Renal pelvis (tissue), 12 donors: ENCODE measurements at places on chromosomes 5 and 9.

- DNase-seq, result no peak
Measured at GRCh38 chr5:43000111-43000840, 39.8 kb downstream of the ANXA2R start.

- no peak for DNase-seq
Measured at GRCh38 chr9:112447283-112447761, 39.3 kb upstream of the KIAA1958 start.

GRCh38 chr5:43729846-43730478, 127.0 kb downstream of the NNT start:
- DNase-seq, result peak; percentile 14

DNA sequence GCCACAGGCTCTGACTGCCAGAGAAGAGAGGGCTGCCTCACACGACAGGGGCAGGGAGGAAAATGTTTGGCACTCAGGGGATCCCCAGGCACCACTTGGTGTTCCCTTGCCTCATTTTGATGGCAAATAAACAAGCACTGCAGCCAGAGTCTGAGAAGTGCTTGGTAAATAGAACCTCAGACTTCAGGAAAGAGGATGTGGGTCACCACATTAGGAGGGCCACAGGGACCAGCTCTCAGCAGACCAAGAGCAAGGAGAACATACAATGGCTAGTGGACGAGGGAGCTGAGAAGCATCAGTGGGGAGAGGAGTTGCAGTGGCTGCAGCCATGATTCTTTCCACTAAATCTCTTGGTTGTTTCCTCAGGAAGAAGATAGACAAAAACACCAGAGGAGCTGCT, 413.9 kb downstream of the GADD45G start:
- no peak for DNase-seq

GRCh38 chr9:89807101-89807395, 202.2 kb downstream of the GADD45G start:
- DNase-seq, result no peak

GRCh38 chr5:124755565-124755964, 9.1 kb upstream of the ZNF608 start:
- DNase-seq, result no peak

GRCh38 chr5:173671121-173671949, 54.9 kb upstream of the BOD1 start:
- no peak for DNase-seq

- DNase-seq, result no peak
Measured at GRCh38 chr5:88736494-88736893, 146.5 kb downstream of the MEF2C start.

- no peak for DNase-seq
Measured at GRCh38 chr9:125839317-125839716, 92.1 kb downstream of the PBX3 start.

GRCh38 chr5:170266570-170267381, 30.8 kb downstream of the LCP2 start:
- no peak for DNase-seq

- no peak for DNase-seq
Measured at GRCh38 chr5:7857926-7858632, 7.1 kb upstream of the CFAP90 start.

- DNase-seq, result no peak
Measured at GRCh38 chr5:140265845-140266244, 37.1 kb downstream of the PFDN1 start.

DNA sequence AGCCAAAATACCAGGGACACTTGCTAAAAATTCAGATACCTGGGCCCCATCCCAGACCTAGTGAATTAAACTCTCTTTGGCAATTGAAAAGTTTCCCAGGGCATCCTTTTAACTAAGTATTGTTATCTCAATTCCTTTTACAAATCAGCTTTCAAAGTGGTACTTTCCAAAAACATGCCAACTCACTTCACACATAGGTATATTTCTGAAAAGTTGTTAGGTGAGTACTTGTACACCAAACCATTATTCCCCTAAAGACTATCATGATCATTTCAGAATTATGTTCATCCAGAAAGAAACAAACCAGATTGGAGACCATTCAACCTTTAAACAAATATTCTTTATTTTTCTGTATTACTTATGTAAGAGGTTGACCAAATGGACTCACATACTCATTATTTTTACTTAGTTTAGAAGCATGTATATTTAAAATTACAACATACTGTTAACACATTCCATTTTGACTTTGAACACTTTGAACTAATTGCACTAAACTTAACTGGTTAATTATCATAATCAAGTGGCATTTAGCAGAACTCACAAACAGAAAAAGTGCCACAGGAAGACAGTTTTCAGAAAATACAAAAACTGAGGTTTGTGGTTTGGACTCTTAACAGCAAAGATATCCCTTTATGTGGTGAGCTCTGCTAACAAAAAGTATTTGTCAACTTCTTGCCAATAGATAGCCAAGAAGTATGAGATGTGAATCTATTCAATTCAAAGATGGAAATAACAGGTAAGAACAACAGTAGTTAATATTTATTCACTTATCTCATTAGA, 40.7 kb downstream of the KIAA0825 start:
- DNase-seq, result no peak

GRCh38 chr5:50822761-50823160, 156.3 kb downstream of the PARP8 start:
- DNase-seq, result no peak

- DNase-seq, result no peak
Measured at GRCh38 chr5:148956477-148957385, 106.1 kb downstream of the SH3TC2 start.

DNA sequence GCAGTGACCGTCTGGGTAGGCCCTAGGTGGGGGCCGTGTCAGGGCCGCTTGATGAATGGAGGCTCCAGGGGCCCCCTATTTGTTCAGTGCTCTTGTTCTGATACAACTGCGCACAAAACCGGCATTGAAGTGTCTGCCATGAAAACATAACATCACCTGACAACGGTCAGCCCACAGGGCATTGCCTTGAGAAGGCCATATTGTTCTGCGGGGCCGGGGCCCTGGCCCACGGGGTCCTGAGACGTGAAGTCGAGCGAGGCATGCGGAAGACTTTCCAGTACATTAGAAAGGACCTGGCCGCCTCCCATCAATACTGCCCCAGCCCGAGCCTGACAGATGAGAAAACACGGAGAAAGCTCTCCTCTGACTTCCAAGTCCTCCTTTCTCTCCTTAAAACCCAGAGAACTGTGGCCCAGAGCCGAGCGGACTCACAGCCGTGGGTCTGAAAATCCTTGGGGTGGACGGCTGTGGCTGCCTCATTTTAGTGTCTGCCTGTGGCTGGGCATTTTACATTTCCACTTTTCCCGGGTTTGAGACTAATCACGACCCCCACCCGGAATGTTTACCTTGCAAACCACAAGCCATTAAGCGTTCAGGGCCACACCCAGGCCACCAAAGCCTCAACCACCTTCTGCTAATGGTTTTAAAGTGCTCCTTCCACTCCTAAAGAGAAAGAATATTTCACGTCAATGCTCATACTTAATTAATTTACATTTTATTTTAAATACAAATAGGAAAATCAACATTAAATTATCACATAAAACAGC, 391.0 kb upstream of the IRX2 start:
- no peak for DNase-seq

GRCh38 chr9:74610523-74611061, 113.5 kb downstream of the RORB start:
- DNase-seq, result no peak

DNA sequence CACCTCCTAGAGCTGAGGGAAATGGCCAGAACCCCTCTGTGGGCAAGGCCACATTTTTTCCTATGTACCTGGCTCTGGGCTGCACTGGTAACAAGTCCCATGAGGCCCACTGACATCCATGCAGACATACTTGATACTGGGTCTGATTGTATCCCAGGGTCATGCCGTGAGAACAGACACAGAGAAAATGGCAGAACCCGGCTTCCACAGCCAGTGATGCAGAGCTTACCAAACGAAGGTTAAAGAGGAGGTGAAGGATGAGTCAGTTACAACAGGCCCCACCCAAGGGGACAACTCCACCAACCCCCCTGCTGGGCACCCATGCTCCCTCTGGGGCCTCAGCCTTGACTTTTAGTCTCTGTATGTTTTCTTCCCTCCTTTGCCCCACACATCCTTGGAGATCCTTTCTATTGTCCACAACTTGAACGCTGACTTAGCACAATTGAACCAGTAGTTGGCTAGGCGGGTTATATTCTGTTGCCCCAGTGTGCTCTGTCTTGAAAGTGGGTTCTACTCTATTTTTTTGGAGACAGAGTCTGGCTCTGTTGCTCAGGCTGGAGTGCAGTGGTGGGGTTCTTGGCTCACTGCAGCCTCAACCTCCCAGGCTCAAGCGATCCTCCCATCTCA, 93.5 kb downstream of the DAP start:
- DNase-seq, result no peak

DNA sequence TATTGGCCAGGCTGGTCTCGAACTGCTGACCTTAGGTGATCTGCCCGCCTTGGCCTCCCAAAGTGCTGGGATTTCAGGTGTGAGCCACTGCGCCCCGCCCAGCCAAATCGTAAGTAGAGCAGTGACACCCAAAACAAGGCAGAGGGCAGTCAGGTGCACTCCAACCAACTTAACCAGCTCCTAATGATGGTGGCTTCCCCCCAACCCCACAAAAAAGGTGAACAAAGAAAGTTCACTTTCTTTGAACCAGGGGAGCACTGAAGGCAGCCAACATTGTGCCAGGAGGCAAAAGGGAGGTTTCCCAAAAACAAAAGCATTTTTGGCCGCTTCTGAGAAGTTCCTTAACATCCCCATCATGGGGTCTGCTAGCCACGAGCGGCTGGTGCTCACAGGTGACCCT, 9.6 kb downstream of the GMCL2 start:
- DNase-seq, result no peak

DNA sequence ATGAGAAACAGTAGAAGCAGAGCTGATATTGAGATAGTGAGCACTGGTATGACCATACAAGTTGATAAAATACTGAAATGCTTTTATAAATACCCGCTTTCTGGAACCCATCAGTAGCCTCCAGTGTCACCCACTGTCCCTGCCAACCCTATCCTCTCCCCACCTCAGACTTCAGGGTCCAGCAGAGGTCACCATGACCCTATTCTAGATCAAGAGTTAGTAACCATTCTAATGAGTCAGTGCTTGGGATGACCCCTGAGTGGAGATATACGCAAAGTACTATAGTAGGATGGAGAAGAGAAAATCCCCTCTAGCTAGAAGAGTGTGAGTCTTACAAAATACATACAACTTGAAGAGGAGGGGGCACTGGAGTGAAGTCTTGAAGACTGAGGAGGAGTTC, 297.9 kb upstream of the BRINP1 start:
- DNase-seq, result no peak

GRCh38 chr9:71483436-71483835, 284.9 kb downstream of the CEMIP2 start:
- DNase-seq, result no peak

- DNase-seq, result no peak
Measured at GRCh38 chr9:126432659-126433058, 106.0 kb downstream of the MVB12B start.

- no peak for DNase-seq
Measured at GRCh38 chr5:164909673-164910072, 1404.3 kb downstream of the MAT2B start.

GRCh38 chr9:33161011-33161588, 6.0 kb downstream of the B4GALT1 start:
- peak; percentile 43 for DNase-seq

GRCh38 chr9:131798246-131798645, 58.4 kb upstream of the RAPGEF1 start:
- no peak for DNase-seq

DNA sequence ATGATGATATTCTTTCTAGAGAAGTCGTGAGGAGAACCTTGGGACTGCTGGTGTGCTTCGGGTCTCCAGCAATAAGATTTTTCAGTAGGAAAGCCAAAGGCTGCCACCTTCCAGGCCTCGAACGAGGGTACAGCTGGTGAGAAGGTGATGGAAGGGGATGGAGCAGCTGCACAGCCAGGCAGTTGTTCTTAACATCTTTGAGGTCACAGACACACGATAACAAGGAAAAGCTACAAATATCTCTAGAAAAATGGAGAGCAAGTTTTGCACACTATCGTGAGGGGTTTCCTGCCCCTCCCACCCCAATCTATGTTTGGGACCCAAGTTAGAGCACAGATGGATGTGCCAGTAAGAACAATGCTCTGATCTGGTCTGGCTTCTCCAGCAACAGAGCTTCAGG, 6.8 kb upstream of the IL7R start:
- no peak for DNase-seq

DNA sequence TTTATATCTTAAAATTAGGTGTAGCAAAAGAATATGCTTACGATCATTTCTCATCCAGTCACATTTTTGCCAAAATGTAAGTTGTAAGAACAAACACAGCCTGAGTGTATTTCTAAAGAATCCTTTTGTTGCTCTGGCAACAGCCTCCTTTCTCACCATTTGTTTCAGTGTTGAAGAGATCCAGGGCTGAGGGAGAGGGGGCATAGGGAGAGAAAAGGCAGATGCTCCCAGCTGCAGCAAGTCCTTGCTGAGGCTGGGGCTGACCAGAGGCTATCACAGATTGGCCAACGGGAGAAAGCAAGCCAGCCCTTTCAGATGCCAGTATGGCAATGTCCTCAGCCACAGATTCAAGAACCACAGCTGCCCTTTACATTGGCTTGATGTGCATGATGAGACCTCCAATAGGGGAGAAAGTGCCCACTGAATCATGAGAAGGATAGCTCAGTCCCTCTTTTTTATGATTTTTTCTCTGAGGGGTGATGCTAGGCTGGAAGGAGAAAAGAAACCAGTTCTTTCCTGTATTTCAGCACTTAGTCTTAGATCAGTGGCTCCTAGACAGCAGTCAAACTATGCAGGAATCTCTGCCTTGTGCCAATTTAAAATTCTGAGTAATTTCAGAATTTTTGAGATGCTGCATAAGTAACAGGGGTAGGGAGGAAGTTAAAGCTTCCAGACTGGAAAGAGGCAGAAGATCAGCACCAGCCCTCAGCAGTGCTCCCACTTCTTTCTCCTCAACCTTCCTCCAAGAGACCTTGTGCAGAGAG, 142.1 kb downstream of the LHFPL2 start:
- no peak for DNase-seq

DNA sequence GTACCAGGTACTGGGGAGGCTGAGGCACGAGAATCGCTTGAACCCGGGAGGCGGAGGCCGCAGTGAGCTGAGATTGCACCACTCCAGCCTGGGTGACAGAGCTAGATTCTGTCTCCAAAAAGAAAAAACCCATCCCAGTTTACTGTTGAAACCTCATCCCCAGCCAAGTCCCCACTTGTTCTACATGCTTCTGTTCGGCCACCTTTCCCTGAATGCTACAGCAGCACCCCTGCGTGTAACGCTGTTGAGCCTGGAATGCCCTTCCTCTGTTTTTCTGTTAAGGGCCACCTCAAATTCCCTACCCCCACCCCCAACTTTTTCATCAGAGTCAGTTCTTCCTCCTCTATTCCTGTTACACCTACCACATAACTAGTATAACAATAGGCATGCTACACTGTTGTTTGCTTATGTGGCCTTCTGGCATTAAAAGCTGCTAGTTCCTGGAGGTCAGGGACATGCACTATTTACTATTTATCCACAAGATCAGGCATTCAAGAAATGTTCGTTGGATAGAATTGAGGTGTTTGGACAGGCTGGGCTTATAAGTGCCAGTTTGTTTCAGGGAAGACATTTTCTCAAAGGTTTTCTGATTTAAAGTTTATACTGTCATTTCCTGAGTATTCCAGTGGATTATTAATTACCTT, 47.1 kb upstream of the C5orf47 start:
- no peak for DNase-seq
